ENCODE measurements at places on chromosomes 6 and 20. TPM values are rescaled to one million over a fixed set of nuclear protein-coding genes. Genes with fewer than 3 reads are reported as not detected.

DLK2 gene
- total RNA-seq, result 37.7 TPM

CRISP3 gene
- total RNA-seq, result 5.1 TPM

NEDD9 gene
- total RNA-seq, result 29.8 TPM

GRCh38 chr20:38217791-38218565 lies 42.6 kb downstream of the KIAA1755 start:
- peak; percentile 38 for DNase-seq

DNA sequence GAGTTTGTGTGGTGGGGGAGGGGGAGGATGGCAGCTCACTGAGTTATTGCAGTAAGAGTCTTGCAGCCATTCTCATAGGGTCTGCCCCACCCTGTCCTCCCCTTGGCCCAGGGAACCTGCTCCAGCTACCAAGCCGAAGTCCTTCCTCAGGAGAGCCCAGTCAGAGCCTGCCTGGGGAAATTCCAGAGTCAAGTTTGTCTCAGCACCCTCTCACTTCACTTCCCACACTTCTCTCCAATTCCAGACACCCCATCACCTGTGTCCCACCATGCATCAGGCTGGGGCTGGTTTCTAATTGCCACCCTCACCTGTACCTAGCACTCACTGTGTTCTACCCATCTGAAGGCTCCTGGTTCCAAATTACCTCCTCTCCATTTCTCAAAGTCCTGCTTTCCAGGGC lies 10.3 kb upstream of the SLC22A16 start:
- no peak for DNase-seq

- no peak for DNase-seq
Measured at GRCh38 chr6:28743271-28743789, 180.5 kb downstream of the TRIM27 start.

- no peak for DNase-seq
Measured at GRCh38 chr6:79042799-79043126, 35.3 kb downstream of the PHIP start.

- no peak for DNase-seq
Measured at GRCh38 chr20:17671011-17671410, 11.0 kb downstream of the RRBP1 start.

GRCh38 chr6:699319-699718 lies 6.4 kb upstream of the EXOC2 start:
- no peak for DNase-seq

- DNase-seq, result no peak
Measured at GRCh38 chr6:35015476-35015875, 125.7 kb downstream of the TCP11 start.

GRCh38 chr6:149990212-149990660 lies 26.5 kb downstream of the ULBP1 start:
- peak; percentile 62 for DNase-seq

DNA sequence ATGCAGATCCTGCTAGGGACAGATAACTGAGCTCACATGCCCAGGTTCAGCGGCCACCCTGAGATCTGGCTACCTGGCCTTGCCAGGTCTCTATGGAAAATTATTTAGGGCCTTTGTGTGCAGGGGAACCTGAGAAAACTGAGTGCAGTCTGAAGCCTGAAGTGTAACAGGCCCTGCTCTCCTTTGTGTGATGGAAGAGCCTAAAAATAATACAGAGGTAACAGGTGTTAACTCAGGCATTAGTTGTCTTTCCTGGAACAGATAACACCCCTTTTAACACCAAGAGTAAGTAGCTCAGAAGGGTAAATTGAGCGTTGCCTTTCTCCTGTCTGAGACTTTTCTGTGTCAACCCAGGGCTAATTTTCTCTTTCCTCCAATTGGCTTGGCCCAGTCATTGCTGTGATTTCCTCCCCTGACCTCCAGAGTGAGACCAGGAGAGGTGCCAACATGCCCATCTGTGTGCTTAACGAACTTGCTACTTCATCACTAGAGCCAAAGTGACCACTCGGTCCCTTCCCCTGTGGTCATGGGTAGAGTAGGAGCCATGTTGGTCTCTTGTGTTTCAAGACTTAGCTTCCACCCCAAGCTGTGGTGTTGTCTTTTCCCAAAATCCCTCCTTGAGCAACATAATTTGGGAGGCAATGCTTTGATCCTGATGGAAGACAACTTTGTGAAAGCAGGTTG lies 304.4 kb upstream of the JAG1 start:
- no peak for DNase-seq
